Astrocyte of the spinal cord (primary cell): ENCODE measurements at places on chromosomes 7 and 10.

GRCh38 chr7:70734411-70734810, 397.5 kb upstream of the GALNT17 start:
- no peak for DNase-seq

GRCh38 chr7:32025381-32026082, 44.7 kb downstream of the PDE1C start:
- DNase-seq: no peak

DNA sequence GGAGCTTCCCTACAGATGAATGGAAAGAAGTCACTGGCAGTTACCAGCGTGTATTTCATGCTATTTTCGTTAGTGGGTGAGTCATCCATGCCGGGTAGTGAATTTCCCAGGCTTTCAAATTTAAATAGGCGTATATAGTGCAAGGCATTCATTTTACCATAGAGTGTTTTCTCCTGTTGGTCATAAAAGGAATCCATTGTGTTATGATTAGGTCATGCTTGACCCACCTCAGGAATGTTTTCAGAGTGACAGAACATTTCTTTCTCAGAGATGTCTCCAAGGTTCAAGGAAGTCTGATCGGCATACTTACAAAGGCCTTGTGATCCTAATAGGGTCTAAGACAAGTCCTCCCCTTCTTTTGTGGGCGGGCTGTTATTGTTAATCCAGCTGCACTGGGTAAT, 110.7 kb downstream of the AKR1D1 start:
- DNase-seq: peak; percentile 93

- DNase-seq: no peak
Measured at GRCh38 chr10:86373828-86374227, 7.2 kb upstream of the GRID1 start.

GRCh38 chr10:34295142-34295548, 520.0 kb downstream of the PARD3 start:
- DNase-seq: peak; percentile 83

GRCh38 chr7:1168422-1168821, 8.4 kb upstream of the ZFAND2A start:
- DNase-seq: no peak

DNA sequence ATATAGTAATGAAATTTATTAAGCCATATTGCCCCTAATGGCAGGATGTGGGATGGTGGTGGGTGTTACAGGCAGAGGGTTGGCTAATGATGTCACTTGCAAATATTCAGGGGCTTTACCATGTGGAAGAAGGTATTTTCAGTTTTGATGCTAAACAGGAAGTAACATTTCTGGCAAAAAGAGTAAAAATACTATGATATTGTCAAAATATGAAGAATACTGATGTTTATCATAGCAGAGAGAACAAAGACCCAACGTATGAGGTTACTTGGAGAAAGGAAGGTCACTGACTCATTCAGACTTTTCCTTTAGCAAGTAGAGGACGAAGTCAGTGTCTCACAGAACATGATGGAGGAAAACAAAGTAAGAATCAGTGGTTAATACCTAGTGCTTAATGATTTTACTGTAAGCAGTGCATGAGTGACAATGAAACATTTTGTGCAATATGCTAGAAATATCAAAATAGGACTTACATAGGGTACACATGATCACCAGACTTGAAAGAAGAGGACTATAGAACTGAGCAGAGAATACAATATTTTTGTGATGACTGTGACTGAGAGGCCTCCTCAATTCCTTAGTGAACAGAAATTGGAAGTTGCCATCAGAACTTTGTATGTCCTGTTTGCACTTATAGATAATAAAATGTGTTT, 89.7 kb upstream of the STEAP4 start:
- DNase-seq: no peak

- DNase-seq: no peak
Measured at GRCh38 chr10:5490032-5490431, 9.3 kb downstream of the CALML5 start.

DNA sequence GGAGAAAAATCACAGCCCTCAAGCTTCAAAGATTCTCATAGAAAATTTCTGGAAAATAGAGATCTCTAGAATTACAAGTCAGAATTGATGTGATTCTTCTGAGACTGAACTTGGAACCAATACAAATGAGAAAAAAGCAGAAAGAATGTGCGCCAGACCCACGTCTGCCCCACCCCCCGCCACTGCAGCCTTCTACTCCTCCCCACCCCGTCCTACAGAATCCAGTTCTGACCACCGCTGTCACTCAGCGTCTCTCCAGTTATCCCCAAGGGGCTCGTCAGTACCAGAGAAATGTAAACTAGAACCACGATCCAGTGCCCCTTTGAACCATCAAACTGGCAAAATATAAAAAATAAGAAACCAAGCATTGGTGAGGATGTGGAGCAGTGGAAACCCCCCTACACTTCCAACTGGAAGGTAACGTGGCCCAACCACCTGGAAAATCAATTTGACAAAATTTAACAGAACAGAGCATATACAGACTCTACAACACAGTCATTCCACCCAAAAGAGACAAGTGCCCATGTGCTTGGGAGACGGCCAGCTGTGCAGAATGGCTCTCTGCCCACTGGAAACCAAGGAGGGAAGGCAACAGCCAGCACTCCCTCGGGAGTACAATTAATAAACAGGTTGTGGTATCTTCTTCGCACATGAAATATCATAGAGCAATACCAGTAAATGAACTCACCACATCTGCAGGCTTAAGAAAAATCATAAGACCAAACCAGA, 397.9 kb downstream of the TNS3 start:
- no peak for DNase-seq
